Activated naive CD4-positive, alpha-beta T cell (primary cell): ENCODE measurements at places on chromosomes 12 and 14.

GRCh38 chr12:79661629-79662028 is 29.1 kb downstream of the PAWR start:
- no peak for DNase-seq

DNA sequence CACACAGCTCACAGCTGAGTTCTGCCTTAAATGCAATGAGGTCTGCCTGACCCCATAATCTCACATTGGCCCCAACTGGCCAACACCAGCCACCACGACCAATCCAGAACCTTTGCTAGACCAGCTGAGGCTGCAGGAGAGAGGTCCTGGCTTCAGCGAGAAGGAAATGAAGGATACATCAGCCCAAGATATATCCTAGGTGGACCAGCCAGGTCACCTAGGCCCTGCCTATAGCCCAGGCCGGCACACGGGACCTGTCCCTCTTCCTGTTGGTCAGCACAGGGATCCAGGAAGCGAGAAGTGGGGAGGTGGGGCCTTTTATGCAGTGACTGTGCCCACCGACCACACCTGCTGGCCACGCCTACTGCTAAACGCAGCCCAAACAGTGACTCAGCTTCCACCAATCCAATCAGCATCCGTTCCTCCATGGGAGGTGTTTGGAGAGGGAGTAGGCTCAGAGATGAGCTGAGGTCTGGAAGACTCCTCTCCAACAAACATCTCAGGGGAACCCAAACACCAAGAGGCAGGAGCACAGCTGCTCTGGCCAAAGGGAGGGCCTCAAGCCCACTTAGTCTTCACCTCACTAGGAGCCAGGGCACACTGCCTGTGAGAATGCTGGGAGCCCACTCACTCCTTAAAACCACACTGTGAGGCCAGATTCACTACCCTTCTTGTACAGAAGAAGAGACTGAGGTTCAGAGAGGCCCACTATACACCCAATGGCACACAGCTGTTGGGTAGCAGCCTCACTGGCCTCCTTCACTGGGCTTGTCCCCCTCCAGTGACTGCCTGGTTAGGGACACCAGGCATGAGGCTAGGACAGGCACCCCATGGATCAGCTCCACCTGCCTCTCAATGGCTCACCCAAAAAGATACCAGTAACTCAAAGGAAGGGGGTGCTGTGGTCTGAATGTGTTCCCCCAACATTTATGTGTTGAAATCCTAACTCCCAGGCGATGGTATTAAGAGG is 51.3 kb upstream of the PPP2R5C start:
- DNase-seq: no peak

GRCh38 chr12:90990611-90991010 is 14.2 kb downstream of the EPYC start:
- DNase-seq: no peak

GRCh38 chr12:94679554-94680195 is 29.3 kb upstream of the TMCC3 start:
- DNase-seq: no peak

DNA sequence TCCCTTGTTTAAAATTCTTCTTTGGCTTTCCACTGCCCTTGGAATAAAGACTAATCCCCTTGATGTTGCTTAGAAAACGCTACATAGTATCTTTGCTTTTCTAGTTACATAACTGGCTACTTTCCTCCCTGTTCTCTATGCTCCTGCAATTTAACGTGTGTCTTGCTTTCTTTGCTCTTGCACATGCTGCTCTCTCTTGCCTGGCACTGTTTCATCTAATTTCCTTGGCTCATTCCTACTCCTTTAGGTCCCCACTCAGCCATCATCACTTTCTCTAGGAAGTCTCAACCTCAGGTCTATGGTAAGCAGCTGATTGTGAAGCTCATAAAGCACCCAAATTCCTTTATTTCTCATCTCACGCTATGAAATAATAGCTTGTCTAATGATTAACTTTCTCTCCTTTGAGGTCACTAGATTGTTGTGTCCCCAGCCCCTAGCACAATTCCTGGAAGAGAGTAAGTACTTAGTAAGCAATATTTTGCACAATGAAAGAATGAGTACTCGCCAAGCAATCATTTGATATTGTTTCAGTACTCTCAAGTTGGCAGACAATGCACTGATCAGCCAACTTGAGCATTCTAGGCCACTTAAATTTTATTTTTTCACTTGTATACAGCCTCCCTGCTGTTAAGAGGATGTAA is 3.3 kb downstream of the ALDH6A1 start:
- no peak for DNase-seq

- DNase-seq: no peak
Measured at GRCh38 chr12:61530456-61530855, 729.7 kb upstream of the USP15 start.
